ENCODE measurements at places on chromosomes 16 and 17.
A peak's percentile ranks its signal among the peaks of the same experiment; 100 is the strongest.

- no peak for DNase-seq
Measured at GRCh38 chr17:61131585-61131984, 268.1 kb upstream of the TBX2 start.

DNA sequence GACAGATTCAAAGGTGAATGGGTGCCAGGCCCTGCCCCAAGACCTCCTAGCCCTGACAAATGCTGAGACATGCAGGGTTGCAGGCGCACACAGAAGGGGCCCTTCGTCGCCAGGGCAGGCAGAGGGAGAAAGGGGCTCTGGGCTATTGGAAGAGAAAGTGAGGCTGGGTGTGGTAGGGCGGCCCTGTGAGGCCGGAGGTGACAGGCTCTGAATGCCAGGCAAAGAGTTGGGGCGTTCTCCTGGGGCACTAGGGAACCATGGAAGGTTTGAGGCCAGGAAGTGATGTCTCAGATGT lies 26.4 kb upstream of the NXPH3 start:
- no peak for DNase-seq

DNA sequence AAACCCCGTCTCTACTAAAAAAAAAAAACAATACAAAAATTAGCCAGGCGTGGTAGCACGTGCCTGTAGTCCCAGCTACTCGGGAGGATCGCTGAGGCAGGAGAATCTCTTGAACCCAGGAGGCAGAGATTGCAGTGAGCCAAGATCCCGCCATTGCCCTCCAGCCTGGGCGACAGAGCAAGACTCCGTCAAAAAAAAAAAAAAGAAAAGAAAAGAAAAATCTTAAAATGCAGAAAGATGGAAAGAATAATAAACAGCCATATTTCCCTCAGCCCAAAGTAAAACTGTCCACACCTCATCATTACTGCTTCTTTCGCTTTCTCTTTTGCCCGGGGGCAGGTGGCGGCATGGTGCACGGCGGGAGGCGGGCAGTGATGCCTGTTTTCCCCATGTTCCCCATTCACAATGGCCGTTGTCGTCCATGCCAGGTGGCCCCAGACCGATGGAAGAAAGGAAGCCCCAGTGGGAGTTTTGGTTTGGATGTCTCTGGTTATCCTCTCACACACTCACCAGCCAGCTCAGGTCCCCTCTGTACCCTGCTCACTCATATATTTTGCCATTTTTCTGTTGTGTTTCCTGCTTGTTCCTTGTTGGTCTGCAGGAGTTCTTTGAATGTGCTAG lies 37.0 kb upstream of the PEMT start:
- DNase-seq, result peak; percentile 27

DNA sequence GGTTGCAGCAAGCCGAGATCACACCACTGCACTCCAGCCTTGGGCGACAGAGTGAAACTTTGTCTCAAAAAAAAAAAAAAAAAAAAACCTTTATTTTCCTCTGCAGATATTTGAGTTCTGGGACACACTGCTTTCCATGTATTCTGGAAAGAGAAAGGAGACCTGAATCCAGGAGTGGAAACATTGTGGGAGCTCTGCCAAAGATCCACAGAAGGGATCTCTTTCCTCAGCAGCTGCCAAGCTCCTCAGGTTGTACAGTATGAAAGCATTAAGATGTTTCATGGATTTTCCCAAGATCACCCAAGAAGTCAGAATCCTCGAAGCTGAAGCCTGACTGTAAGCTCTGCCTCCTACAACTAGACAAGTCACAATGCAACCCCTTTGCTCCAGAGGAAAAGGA lies 13.5 kb downstream of the NPRL3 start:
- no peak for DNase-seq

DNA sequence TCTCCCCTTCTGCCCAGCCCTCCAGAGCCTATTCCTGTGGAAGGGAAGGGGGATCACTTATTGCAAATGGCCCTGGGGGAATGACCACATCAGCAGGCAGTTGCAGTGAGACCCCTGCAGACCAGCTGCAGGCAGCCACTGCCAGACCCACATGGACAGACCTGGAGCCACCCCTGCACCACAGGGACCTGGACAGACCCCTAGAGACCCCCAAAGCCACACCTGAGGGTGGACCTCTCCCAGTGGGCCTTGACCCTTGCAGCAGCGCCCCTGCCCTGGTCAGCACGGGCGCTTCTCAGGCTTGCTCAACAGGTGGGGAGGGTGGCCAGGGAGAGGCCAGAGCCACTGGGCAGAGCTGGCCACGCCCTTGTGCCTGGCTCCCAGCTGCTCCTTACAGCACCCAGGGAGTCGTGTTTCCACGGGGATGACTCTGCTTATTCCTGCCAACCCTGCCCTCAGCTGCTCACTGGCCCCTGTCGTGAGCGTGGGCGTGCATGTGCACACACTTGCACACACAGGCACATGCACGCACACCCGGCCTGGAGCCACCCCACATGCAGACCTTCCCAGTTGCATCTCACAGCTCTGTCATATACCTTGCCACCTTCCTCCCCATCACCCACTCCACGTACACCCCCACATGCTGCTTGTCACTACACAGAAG lies 1.3 kb upstream of the SCN4A start:
- no peak for DNase-seq

DNA sequence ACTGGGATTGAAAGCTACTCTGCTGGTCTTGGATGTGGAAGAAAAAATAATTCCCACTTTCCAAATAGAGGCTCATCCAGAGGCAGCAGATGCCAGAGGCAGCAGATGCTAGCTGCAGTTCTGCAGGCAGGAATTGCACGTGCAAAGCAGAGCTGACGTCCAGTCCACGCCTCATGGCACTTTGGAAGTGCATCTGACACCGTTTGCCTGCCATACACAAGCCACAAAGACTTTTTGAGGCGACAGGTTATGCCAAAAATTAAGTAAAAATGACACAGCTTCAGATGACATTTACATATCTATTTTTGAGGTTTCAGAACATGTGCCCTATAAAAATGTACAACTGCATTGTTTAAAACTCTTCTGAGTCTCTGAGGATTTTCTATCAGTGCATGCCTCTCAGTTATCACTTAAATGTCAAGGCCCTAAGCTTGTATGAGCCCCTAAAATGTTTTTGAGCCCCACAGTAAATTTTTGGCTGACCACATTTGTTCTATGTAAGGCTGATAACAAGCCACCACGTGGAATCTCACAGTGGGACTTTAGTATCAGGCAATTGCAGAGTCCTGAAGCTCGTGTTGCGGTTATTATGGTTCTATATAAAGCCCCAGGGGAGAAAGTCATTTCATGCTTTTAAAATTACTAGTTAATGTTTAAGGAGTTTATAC lies 239.2 kb downstream of the PRKCA start:
- DNase-seq, result no peak
